ENCODE measurements at places on chromosomes 2 and 18.

DNA sequence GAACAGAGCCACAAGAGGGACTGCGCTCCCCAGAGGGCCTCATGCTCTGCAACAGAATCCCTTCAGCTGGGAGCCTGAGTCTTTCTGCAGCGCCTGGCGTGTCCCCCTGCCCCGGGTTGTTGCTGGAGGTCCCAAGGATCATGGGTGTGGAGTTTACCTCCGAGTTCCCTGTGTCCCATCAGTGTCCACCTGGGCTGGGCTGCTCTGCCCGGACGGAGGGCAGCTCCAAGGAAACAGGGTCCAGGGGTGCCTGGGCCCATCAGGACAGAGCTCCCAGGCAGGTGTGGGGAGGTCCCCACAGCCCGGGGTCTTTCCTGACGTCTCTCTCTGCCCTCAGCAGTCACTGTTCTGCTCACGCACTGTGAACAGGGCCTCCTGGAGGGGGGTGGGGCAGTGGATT lies 63.5 kb downstream of the EMILIN2 start:
- no peaks in the 10 kb centered on the region for H3K4me1 ChIP-seq
- no peak overlapping the region for H3K4me3 ChIP-seq
- H3K36me3 ChIP-seq, result peaks cover 14% of the 10 kb centered on the region
- no peak overlapping the region for H3K27ac ChIP-seq
- no peaks in the 10 kb centered on the region for H3K27me3 ChIP-seq

- H3K27me3 ChIP-seq, result no peaks in the 10 kb centered on the region
- H3K36me3 ChIP-seq, result no peaks in the 10 kb centered on the region
- no peak for DNase-seq
Measured at GRCh38 chr2:160666154-160667060, 172.8 kb upstream of the RBMS1 start.

DNA sequence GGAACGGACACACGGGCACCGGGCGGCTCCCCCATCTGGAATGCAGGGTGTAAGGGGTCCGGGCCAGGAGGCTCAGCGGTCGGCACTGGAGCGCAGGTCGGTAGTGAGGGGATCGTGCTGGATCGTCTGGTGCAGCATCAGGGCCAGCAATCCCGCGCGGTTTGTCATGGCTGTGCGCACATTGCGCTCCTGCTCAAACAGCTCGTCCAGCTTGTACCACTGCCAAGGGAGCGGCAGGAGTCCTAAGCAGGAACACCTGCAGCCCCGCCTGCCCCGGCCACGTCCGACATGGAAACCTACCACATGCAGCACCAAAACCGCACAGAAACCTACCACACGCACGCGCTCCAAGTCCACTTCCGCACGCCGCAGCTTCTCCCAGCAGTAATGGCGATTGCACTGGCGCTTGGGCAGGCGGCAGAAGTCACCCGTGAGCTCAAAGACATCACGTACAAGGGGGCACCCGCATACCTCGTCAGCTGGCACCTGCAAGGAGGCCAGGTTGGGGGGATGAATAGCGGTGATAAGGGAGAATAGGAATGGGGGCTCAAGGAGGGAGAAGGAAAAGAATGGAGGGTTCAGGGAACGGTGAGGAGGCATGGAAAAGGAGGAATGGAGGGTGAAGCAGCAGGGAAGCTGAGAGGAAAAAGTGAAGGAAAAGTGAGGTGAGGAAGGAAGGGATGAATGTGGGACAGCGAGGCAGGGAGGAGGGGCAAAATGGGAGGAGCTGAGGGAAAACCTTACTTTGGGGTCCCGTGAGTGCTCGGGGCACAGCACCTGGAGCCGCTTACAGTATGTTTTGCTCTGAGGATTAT lies 1.4 kb upstream of the MBD1 start:
- no peak overlapping the region for H3K4me3 ChIP-seq
- no peak for DNase-seq
- peaks cover 16% of the 10 kb centered on the region for H3K36me3 ChIP-seq
- H3K27ac ChIP-seq, result no peak overlapping the region

DNA sequence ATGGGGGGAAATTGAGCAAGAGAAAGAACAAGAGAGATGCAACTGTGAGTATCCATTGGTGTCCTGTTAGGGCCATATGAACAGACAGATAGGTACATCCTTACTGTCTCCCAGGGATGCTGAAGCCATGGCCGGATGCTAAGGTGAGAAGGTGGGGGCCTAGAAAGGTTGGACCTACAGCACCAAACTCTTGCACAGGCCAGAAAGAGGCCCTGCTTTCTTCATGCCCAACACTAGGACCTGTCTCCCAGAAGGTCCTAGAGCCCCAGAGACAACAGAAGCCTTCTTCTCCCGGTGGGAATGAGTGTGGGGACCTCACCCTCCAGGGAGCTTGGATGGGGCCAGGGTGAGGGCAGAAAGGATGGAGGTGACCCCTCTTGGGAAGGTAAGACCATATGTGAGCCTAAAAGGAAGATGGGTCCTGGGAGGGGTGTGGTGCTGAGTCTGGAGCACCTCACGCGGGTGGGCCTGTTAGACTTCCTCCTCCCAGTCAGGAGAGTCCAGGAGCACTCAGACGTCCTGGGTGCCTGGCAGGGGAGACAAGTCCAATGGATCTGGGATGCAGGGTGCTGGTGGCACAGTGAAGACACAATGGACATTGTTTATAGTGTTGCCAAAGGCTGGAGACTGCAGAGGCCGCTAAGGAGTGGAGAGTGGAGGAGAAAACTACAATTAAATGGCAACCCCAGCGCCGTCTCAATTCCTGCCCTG lies 265.3 kb downstream of the CYP26B1 start:
- H3K36me3 ChIP-seq, result no peaks in the 10 kb centered on the region
- peaks cover 34% of the 10 kb centered on the region for H3K4me1 ChIP-seq
- no peak overlapping the region for H3K4me3 ChIP-seq
- no peaks in the 10 kb centered on the region for H3K27me3 ChIP-seq
- H3K27ac ChIP-seq, result peak overlapping the region; percentile 23

GRCh38 chr2:187469538-187469937 lies 21.5 kb upstream of the CALCRL start:
- H3K27ac ChIP-seq, result no peak overlapping the region
- no peak for DNase-seq
- H3K4me1 ChIP-seq, result no peaks in the 10 kb centered on the region
- no peaks in the 10 kb centered on the region for H3K36me3 ChIP-seq
- H3K4me3 ChIP-seq, result no peak overlapping the region
